ENCODE measurements at places on chromosomes 6 and 20.

- DNase-seq: no peak
Measured at GRCh38 chr6:46918806-46919205, 2.9 kb downstream of the ADGRF5 start.

DNA sequence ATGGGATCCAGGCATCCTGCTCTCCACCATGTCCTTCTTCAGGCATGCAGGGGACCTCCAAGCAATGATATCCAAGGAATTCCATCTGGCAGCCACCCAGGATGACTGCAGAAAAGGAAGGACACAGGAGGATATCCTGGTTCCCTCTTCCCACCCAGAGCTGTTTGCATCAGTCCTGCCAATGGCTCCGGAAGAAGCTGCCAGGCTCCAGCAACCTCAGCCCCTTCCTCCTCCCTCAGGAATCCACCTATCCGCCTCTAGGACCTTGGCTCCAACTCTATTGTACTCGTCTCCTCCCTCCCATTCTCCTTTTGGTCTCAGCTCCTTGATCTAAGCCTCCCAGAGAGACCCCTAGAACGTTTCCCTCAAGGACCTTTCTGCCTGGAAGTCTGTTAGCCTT is 733 bp upstream of the PSORS1C2 start:
- no peak for DNase-seq

DNA sequence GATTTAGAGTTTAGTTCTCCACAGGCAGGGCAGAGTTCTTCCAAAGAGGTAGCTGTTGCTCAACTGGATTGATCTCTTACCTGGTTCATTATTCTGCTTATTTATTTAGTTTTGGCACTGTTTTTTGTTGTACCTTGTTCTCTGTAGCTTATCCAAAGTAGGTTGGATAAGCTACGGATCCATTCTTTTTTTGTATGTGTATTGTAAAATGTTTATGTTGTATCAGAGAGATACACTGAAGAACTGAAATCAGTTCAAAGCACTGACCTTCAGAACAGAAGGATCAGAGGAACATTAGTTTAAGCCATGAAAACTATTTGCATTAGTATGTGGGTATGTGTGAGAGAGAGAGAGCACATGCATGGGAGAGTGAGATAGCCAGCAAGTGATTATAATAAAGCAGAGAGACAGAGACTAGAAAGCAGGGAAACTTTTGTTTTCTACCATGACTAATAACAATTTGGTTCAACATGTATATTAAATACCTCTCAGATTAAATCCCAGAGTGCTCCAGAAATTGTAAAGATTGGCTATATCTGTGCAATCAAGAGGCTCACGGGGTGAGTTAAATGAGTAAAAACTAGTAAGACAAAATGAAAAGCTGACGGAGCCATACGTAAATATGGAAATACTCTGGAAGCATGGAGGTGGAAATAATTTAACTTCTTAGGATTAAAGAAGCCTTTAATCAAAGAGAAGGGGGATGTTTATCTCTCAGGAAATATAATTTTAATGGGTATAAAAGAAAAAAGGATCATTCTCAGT is 40.2 kb downstream of the ITCH start:
- no peak for DNase-seq

DNA sequence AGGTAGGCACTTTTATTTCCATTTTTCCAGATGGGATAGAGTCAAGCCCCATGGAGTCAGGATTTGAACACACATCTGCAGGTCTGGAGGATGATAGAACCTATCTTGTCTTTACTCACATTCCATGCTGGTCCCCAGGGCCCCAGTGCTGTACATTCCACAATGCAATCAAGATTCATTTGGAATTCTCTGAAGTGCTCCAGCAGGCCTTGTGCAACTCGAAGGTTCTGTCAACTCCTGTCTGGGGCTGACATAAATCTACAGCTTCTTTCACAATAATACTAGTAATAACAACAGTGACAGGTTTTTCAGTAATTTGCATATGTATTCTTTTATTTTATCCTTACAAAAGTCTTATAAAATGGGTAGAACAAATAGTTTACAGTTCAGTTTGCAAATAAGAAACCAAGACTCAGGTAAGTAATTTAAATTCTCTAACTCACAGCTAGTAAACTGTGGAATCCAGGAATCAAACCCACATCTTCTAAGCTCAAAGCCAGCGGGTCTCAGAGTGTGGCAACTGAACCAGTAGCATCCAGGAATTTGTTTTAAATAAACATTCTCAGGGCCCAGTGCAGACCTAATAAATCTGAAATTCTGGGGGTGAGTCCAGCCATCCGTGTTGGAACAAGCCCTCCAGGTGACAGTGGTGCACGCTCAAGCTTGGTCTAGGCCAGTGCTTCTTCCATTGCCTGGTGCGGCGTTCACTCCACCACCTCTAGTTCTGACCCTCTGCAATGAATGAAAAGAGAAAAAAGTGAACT is 137.0 kb upstream of the TNFAIP3 start:
- no peak for DNase-seq

DNA sequence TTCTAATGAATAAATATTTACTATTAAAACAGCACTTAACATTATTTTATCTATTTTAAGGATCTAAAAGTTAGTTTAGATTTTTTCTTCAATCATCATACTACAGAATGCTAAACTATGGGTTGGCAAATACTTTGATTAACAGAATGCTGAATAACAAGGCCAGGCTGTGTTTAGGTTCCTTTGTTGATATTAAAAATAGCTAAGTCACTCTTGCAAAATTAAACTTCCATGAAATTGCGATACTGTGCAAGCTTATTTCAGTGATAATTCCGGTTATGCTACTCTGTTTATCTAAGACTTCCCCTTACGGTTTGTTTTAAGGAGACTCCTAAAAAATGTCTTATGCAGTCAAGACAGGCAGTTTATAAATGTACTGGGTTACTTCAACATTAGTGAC is 2.8 kb downstream of the RNF24 start:
- DNase-seq: no peak

DNA sequence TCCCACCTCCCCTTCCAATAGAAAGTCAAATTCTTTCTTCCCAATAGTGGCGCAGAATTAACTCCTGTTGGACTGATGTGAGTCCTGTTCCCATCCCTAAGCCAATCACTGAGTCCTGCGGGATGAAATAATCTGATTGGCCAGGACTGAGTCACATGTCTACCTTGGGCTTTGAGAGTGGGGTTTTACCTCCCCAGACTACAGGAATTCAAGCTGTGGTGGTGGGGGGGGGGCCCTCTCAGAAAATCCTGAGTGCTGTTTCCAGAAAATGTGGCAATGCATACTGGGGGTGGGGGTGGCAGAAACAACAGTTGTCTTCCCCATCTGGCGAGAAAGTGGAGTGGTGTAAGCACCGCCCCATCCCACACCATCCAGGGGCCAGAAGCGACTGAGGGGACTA is 65.7 kb downstream of the CTCFL start:
- DNase-seq: no peak

- DNase-seq: no peak
Measured at GRCh38 chr6:153976921-153977693, 61.9 kb upstream of the OPRM1 start.

DNA sequence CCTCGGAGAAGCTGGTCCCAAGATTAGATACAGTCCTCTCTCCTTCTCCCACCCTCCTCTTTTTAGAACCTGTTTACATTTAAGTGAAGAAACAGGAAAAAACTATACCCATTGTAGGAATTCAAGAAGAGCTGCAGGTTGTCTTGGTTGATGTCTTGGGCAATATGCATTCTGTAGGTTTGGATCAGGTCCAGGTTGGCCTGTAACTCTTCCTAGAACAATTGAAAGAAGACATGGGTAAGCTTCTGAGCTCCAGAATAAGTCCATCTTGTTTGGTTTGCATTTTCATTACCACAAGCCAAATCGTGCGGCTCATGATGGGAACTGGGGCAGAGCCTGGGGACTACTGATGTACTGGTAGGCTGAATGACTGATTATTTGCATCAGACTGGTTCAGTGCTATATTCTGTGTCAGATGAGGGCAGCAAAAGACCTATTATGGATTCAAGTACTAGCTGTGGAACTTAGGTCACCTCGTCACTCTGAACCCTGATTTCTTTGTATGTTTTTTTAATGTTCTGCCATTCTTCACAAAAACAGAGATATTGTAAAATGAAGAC is 20.3 kb upstream of the SLA2 start:
- no peak for DNase-seq

GRCh38 chr20:33753763-33754162 is 22.0 kb downstream of the ZNF341 start:
- no peak for DNase-seq

- no peak for DNase-seq
Measured at GRCh38 chr20:32501709-32502108, 83.4 kb downstream of the NOL4L start.

DNA sequence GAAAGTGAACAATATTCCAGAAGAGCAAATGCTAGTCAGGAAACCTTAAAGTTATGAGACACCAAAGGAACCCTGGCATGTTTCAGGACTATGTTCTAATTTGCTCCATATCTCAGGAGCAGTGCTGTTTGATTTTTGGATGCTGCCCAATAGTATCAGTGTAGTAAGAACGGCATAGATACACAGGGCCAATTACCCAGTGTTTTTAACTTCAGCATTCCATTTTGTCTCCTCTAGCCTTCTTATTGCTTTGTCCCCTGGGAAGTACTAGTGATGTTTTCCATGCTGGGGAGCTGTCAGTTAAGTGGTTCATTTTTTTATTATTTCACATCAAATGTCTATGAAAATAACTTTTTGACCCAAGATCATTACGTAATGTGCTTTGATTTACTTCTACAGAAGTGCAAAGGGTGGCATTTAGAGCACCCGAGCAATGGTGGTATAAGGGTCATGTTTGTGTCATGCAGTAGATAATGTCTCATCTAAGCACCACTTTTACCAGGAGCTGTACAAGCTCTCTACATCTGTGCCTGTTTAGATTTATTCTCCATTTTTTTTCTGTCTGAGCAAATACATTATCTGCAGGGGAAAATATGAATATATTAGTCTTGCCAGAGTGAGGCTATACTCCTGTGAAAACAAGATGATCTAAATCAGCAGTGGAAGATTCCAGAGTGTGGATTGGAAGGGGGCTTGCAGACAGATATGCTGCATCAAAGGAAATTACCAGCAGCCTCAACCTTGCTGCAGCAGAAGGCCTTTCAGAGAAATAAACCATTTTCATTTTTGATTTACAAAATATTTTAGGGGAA is 198.8 kb upstream of the OPRM1 start:
- no peak for DNase-seq

- no peak for DNase-seq
Measured at GRCh38 chr6:80183019-80183795, 76.7 kb downstream of the BCKDHB start.

DNA sequence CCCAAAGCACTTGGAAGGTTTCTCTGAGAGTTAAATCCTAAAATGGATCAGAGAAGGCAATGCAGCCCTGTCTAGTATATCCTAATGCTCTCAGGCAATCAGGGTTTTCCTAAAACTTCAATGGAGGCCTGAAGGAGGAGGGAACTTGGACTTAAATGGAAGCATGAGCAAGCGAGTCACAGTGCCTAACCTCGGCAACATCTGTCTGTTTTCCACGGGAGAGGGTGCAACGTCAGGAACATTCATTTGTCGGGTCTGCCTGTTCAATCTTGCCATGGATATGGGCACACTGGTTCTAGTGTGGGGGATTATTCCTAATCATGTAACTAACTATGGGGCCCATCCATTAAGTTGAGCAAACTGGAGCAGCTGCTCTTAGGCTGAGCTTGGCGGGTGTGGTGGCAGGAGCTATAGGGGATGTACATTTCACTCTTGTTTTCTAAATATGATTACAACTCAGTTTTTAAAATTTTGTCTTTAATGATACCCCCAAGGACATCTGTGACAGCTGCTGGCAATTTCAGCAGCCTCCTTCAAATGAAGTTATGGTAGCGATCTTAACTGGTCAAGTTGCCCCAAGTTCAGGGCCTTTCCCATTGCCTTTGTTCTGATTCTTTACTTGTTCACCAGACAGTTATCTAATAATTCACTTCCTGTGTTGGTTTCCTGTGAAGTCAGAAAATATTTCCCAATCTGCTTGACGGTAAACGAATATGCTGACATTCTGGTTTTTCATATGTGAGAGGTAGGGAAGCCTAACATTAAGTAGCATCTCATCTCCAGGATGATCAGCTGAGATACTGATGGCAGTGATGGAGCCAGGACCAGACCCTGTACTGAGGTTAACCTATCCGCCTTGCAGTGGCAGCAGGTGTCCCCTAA is 21.6 kb downstream of the DSE start:
- DNase-seq: no peak

- DNase-seq: no peak
Measured at GRCh38 chr6:116512734-116513133, 1.3 kb downstream of the CALHM5 start.

DNA sequence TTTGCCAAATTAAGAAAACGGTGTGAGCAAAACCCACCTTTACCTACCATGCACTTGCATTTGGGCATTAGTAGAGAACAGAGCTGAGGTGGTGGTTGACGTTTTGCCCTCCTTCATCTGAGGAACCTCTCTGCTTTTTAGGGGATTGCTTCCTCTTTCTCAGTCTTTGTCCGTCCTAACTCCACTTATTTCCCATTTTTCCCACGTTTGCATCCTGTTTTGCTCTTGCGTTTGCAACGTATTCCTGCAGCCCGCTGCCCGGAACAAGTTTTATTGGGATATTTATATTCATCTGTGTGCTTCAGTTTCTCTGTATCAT is 374 bp upstream of the SERINC1 start:
- no peak for DNase-seq

GRCh38 chr20:52643034-52643433 is 329.1 kb upstream of the TSHZ2 start:
- DNase-seq: no peak

DNA sequence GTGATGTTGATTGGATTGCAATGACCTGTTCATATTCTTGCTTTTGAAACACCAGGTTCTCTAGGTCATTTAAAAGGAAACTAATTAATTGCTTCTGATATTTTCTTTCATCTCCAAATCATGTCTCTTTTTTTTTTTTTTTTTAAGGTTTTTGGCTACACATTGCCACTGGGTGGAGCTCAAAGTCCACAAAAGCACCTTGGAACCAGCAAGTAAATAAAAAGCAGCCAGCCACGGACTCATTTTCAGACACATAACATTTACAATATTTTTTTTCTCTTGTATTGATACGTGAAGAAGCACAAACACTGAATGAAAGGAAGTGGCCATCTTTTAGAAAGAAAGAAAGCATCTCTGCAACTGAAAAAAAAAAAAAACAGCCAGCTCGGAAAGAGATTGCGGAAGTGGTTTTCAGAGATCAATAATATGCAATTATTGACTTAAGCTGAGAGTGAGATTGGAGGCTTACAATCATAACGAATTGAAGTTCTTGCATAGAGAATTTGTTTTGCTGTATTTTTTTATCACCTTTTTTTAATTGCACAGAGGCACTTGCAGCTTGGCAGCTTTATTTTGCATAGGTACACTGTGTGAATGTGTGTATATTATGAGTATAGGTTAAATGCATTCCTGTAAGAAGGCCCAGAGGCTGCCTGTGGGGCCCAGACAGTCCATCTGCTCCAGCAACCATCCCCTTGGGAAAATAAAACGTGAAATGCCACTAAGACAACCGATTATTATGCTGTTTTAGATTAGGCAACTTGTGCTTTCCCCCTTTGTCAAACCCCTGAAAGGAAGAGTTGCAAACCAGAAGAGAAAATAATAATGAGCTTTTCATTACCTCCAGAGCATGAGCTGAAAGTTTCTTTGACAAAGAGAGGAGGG is 28.2 kb downstream of the CGA start:
- DNase-seq: no peak

Measured in activated naive CD8-positive, alpha-beta T cell treated with anti-CD3 and anti-CD28 coated beads, Interleukin-2, amount 50 U/mL, for 16 hours (primary cell).